Caudate nucleus (tissue), 63 donors: ENCODE measurements at places on chromosomes 11 and 22.

DNA sequence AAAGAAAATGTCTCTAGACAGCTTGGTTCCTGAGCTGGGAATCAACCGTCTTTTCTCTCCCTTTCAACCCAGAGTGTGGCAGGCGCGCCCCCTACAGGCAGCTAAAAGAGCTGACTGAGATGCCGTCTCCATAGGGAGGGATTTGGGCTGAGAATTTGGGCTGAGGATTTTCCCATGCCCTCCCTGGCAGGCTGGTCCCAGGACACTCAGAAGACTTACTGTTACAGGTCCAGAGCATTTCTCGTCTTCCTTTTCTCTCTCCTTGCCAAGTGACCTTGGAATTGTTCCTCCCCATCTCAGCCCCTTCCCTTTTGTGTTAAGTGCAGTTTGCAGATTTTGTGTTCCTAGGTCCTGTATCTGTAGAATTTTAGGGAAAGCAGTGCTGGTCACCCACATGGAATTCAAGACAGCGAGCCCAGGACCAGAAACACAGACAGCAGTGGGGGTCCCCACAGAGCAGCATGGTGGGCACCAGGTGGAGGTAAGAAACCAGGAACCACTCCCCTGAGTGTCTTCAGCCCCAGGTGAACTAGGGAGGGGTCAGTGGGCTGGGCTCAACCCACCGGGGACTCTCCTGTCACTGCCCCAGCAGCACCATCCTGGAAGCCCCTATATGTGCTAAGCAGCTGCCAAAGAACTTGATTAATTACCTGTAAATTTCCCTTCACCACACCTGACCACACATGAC is 9.9 kb upstream of the IGLL5 start:
- DNase-seq = no peak

DNA sequence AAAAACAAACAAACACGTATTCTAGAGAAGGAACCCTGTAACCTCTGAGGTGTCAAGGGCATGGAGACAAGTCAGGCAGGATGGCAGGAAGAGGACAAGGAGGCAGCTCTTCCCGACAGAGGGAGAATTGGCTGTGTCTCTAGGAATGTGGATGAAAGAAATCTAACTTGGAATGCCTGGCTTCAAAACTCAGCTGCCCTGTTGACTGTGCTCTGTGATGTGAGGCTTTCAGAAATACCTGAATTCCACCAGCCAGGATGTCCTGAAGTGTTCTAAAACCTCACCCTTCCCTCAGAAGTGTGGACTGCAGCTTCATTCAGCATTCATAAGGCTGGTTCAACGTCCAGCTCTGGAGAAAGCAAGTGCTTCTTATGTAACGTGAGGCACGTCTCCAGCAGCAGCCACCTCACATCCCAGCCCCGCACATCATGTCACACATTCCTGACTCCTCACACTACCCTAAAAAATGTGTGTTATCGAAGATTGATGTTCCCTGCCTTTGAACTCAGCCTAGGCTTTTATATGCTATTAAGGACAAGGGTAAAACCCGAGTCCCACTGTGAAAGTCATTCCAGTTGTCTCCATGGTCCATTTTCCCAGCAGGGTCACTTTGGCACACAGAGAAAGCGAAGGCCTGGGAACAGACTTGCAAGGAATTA is 398.9 kb downstream of the ETS1 start:
- no peak for DNase-seq

GRCh38 chr11:6414874-6415328 is 4.0 kb downstream of the APBB1 start:
- no peak for DNase-seq

- no peak for DNase-seq
Measured at GRCh38 chr22:29124777-29125442, 52.1 kb downstream of the KREMEN1 start.

DNA sequence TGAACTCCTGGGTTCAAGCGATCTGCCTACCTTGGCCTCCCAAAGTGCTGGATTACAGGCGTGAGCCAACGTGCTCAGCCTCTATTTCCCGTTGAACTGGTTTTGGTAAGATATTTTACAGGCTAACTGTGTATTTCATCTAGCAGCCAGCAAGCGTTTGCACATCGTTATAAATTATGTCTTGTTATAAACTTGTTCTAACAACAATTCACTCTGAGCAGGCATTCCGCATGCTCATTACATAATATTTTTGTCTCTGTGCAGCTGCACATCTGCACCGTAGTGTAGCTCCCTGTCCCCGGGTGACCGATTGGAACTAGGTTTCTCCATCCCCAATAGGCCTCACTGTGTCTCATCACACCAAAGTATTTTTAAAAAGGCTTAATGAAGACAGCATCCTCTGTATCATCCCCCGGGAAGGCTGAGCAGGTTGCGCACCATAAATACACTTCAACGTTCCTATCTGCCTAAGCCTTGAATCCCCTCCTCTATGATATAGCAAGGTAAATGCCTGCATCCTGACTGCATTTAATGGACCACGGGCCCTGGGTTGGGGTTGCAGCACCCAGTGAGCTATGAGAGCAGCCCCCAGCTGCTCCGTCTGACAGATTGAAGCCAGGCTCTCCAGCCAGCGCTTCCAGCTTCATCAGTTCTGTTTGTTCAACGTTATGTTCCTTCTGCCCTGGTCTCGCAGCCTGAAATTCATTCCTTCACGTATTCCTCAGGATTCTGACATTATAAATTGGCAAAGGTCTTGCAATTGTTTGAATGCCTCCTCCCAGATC is 47.7 kb downstream of the TST start:
- DNase-seq = no peak

GRCh38 chr11:128365044-128365443 is 222.3 kb downstream of the ETS1 start:
- no peak for DNase-seq

- DNase-seq = peak; percentile 34
Measured at GRCh38 chr11:59754859-59755700, at the start of gene STX3. STX3 (plus strand) TSS chr11:59755376; CDS start chr11:59755606, 230 bp downstream.
